ENCODE measurements at places on chromosomes 6 and 20.

DNA sequence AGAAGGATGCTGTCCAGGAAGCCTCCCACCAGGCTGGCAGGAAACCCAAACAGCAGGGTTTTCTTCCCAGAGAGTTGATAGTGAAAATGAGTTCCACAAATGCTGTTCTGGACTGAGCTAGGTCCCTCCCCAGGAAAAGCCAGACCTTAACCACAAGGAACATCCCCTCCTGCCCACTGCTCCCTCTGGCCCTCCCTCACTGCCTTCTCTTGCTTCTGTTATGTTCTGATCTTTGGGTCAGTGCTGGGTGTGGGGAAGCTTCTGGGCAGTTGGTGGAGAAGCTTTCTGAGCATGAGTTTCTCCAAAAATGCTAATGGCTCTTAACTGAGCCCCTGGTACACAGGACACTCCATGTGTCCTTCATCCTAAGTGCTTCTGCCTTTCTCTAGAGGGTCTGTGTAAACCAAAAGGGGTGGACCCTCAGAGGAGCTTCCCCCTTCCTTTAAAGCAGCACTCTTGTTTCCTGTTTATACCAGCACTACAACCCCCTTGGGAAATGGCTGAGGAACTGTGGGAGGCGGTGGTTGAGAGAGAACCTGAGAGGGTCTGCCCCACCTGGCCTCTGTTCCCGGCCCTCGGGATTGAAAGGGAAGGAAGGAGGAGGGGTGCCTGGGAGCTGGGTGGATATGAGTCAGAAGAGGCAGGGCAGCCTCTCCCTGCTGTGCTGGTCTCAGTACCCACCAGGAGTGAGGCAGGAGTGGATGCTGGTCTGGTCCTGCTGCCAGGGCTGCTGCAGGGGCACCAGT lies 42.0 kb downstream of the CDS2 start:
- DNase-seq: peak; percentile 94

GRCh38 chr6:143157131-143157530 lies 96.4 kb downstream of the AIG1 start:
- DNase-seq: no peak

DNA sequence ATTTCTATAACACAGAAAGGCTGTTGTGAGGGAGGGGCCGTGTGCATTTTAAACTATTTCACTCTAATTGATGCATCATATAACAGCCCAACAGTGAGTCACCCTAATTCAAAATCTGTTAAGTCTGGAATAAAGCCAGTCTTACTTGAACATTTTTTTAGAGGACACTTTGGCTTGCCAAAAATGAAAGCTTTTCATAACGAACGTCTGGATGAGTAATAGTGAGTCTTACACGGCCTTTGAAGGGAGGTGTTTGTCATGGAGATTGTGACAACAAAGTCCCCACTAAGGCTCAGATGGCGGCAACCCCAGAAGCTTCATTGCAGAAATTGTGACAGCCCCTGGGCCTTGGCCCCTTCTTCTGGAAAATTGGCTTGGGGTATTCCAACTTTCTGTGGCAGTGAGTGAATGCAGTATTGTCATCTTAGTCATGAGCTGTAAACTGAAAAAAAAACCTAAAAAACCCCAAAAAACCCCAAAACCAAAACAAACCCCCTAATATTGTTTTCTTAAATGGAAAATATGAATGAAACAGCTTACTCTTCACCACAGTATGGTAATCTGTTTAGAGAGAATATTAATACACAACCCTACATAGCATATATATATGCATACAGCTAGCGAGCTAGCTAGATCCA lies 92.6 kb upstream of the CLDN20 start:
- DNase-seq: peak; percentile 75

GRCh38 chr6:27474672-27475071 lies 1.8 kb upstream of the ZNF184 start:
- no peak for DNase-seq

- no peak for DNase-seq
These were observed 124.4 kb downstream of the PACRG start for GRCh38 chr6:162852192-162852591.

DNA sequence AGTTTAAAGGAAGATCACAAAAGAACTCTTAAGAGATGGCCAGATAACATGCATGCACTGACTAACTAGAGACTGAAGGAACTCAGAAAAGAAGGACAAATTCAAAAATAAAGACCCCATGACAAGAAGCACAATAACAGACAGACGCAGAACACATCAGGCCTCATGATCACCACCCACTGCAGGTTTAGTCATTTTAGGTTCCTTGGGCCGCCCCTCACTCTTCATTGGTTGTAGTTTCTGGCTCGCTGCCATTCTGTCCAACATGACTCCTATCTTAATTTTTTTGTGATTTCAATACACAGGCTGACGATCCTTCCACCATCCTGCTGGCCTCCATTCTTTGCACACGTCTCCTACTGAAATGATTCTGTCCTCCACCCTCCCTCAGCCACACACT lies 21.6 kb downstream of the STX7 start:
- DNase-seq: no peak

Measured in NCI-H2171 (cell line).